ENCODE measurements at places on chromosomes 6 and 20.

- no peak for DNase-seq
Measured at GRCh38 chr6:40325791-40326190, 261.4 kb downstream of the LRFN2 start.

DNA sequence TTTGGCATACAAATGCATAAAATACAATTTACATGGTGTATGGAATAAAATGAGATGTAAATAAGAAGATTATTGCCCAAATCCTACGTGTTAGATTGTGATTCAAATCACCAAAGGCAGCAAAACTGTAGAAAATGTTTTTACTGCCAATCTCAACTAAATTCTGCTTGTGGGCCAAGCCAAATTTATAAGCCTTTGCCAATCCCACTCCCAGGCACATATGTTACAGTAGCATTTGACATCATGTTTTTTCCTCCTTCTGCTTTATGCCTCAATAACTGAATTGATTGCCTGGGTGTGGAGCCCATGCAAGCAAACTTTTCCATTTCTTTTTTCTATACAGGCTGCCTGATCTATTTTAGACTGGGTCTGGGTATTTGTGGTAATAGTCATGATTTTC is 36.3 kb upstream of the LRRC1 start:
- no peak for DNase-seq

DNA sequence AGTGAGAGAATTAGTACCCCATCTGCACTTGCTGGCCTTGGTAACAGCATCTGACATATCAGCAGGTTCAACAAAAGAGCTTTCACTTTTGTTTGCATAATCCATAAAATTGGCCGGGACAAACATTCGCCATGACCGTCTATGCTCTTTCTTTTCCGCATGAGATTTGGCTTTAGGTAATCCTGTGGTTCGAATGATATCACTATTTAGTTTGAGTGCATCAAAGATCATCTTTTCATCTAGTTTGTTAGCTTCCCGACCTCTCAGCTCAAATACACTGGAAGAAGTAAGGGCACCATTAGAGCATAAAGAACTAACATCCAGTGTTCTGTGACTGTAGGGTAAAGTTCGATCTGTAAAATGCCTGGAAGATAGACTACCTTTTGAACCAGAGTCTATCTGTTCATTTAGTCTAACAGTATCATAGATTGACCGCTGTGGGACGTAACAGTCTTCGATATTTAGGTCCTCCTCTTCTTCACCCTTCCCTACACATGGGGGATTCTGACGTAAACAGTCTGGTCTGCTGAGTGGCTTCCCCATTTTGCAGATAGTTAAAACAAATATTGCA is 101.6 kb downstream of the DST start:
- peak; percentile 46 for DNase-seq

- no peak for DNase-seq
Measured at GRCh38 chr20:38301309-38301708, 2.6 kb upstream of the BPI start.

- DNase-seq = no peak
Measured at GRCh38 chr20:3258429-3258828, 19.4 kb upstream of the SLC4A11 start.

DNA sequence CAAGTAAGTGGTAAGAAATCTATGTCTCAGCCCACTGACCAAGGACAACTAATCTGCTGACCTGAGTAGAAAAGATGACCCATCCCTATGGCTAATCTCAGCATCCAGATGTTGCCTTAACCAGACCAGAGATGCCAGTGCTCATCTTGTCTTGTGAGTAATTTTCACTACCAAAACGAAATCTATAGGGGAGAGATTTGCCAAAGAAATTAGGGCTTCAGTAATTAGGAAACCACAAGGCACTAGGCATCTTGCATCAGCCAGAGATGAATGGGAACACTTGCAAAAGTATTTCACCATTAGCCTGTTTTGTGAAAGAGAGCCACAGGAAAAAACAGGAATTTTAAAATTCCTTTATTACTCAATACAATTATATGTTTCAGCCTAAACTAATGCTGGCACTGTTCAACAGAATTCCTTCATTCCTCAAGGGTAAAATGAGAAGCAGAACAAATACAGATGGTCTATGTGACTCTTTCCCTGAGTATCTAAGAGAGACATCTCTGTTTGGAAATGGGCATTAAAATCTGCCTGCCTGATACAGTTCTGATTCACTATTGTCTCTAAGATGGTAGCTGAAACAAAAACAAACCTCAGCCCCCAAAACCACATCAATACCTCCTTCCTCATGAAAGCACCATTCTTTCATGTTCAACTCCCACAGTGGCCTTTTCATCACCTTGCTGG is 87.8 kb downstream of the GMDS start:
- DNase-seq = no peak

GRCh38 chr6:3919130-3919628 is 70.0 kb downstream of the FAM50B start:
- DNase-seq = no peak

DNA sequence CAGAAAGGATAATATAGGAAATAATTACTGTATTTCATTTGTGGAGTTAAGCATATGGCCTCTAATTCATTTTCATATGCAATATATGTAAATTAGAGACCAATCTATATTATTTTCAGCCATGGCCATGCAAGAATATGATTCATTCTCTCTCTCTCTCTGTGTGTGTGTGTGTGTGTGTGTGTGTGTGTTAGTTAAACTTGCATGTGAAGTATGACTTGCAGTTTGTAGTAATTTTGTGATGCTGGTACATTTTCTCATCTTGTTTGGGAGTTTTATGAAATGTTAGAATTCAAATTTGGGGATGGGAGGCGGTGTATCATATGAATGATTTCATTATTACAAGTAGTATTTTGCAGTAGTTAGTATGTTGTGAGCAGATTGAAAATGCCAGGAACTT is 74.8 kb downstream of the JARID2 start:
- DNase-seq = no peak

Measured in midbrain (tissue), 1 donor.